Stimulated activated CD8-positive, alpha-beta memory T cell treated with anti-CD3 and anti-CD28 coated beads, Interleukin-7, amount 100 ng/mL, for 1 hour (primary cell): ENCODE measurements at places on chromosomes 1 and 21.

- DNase-seq: no peak
Measured at GRCh38 chr1:235008239-235008638, 120.4 kb downstream of the TOMM20 start.

DNA sequence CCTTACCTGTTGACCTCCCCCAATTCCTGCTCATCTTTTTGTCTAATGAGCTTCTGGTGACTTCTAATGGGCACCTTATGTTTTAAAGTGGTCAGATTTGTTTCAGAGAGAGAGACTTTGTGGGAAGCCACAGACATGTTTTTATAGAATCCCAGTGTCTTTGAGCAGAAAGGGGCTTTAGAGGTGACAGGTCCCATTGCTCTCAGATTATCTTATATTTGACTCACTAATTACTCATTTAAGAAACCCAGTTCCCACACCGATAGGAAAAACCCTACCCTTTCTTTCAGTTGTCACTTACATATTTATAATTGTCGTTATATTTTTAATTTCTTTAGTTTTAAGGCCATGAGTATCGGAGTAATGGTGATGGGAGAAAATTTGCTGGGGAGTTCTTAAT lies 215.5 kb downstream of the CAMTA1 start:
- no peak for DNase-seq

DNA sequence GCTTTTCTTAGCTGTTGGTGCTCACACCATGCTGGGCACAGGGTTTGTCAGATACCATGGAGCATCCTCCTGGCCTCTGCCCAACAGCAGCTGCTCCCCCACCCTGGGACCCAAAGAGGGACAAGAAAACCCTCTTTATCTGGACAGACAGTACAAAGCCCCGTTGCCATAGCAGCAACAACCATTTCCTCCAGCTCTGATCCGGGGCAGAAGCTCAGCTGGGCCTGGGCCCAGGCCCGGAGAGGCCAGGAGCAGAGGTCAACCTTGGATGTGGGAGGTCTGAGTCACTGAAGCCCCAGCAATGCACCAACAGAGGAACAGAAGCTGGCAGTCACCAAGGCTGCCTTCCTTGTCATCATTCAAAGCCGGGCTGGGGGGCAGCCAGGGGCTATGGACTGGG lies 228.4 kb upstream of the POU3F1 start:
- DNase-seq: no peak

- no peak for DNase-seq
Measured at GRCh38 chr1:219797009-219797408, 131.3 kb downstream of the SLC30A10 start.

DNA sequence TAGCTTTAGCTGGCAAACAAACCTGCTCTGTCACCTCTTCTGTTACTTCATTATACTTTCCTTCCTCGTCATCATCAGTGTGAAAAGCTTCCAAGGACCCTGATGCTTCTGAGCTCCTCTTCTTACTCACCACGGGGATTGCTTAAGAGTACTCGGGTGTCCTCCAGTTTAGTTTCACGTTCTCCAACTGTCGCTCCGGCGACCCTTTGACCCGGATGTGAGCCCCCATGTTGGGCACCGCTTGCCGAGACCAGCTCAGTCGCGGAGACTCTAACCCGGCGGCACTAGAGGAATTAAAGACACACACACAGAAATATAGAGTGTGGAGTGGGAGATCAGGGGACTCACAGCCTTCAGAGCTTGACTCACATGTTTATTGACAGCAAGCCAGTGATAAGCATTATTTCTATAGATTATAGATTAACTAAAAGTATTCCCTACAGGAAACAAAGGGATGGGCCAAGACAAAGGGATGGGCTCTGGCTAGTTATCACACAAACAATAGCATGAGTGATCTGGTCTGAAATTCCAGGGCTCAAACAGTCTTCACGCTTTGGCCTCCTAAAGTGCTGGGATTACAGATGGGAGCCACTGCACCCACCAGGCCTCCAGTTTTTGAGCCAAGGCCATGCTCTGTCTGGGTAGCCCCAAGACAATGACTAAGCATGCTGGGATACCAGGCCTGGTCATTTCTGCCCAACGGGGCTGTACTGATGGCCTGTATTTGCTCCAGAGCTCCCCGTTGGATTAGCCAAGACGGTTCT lies 30.1 kb upstream of the ENO1 start:
- no peak for DNase-seq

DNA sequence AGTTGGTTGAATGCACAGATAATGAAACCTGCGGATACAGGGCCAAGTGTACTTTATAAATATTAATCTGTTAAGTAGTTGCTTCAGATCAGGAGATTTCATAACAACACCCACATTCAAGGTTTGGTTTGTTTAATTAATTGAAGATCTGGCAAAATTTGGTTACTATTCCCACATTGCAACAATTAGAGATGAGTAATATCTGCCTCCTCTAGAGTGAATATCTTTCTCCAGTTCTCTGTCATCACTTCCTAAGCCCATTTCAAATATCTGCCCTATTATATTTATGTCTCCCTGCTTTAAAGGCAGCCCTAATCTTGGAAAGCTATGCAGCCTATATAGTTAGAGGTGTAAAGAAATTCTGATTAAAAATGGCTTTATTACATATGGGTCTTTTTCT lies 61.4 kb downstream of the PPP2R5A start:
- no peak for DNase-seq

GRCh38 chr1:10744029-10744428 lies 52.4 kb downstream of the CASZ1 start:
- no peak for DNase-seq

GRCh38 chr1:150256554-150257341 lies 826 bp upstream of the CA14 start:
- no peak for DNase-seq

GRCh38 chr1:1358433-1359271 lies at the start of gene MXRA8:
TSS of gene MXRA8 (minus strand) at chr1:1358555. CDS start at chr1:1358504, 51 bp downstream.
- no peak for DNase-seq

- DNase-seq: no peak
Measured at GRCh38 chr1:155006601-155007101, 4.0 kb downstream of the ZBTB7B start.
